NCI-H1417 (cell line): ENCODE measurements at places on chromosomes 2 and 18.

GRCh38 chr2:156437272-156437930 is 1.2 kb downstream of the GPD2 start:
- no peak for DNase-seq

- no peak for DNase-seq
These were observed 61.5 kb downstream of the INPP4A start for GRCh38 chr2:98505971-98506664.

- DNase-seq: no peak
These were observed 136.1 kb downstream of the GCA start for GRCh38 chr2:162480067-162480466.

- DNase-seq: no peak
These were observed 2.8 kb downstream of the TMEM18 start for GRCh38 chr2:674321-674985.

- no peak for DNase-seq
These were observed 147.6 kb downstream of the CYP26B1 start for GRCh38 chr2:72000110-72000509.
